ENCODE measurements at places on chromosomes 16 and 17.

GRCh38 chr17:7307686-7308624, 527 bp downstream of the EIF5A start:
- DNase-seq, result no peak

DNA sequence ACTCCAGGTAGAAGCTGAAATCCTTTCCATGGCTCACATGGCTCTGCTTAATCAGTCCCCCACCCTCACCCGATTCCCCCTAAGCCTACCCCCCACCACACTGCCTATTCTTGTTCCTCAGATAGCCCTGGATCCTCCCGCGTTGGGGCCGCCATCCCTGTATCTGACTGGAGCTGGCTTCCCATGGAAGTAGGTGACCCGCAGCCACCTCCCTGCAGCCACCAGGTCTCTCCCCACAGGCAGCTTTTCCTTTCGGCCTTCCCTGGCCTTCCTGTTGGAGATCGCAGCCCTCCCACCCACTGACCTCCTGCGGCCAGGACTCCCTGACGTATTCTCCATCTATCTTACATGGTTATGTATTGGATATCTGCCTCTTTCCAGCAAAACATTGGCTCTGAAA, 82.3 kb upstream of the MED9 start:
- no peak for DNase-seq

DNA sequence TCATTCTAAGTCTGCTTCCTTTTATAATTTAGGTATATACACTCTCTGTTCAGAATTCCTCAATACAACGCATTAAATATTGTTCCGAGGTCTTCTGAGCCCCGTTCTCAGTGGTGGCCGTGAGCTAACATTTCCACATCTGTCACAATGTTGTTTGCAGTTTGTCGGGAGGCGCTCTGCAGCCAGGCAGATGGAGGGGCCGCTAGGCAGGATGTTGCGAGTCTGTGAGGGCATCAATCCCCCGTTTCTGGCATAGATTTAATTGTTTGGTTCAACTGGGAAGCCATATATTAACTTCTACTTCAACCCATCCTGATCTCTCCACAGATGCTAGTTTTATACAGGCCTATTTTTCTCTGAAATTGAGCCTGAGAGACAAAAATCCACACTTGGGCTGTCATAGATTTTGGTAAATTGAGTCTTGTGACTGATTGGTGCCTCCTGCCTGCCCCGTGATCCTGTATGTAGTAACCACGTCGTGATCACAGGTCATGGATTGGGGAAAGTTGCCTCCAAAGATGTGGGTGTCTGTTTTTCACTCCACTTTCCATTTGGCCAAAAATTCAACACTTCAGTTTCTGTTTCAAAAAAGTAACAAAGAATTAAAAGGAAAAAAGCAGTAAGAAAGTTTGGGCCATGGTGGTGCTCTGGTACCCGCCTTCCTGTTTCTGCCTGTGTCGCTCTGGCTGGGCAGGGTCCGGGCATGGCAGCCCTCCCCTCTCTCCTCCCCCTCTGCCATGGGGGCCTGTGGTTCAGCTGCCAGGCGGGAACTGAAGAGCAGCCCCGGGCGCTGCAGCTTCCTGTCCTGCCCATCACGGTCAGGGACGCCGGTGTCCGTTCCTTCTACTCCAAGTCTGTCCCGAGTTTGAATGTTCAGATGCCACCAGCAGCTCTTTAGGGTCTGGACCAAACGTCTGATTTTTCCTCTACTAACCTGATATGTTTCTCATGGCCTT, 41.5 kb downstream of the RPTOR start:
- no peak for DNase-seq

DNA sequence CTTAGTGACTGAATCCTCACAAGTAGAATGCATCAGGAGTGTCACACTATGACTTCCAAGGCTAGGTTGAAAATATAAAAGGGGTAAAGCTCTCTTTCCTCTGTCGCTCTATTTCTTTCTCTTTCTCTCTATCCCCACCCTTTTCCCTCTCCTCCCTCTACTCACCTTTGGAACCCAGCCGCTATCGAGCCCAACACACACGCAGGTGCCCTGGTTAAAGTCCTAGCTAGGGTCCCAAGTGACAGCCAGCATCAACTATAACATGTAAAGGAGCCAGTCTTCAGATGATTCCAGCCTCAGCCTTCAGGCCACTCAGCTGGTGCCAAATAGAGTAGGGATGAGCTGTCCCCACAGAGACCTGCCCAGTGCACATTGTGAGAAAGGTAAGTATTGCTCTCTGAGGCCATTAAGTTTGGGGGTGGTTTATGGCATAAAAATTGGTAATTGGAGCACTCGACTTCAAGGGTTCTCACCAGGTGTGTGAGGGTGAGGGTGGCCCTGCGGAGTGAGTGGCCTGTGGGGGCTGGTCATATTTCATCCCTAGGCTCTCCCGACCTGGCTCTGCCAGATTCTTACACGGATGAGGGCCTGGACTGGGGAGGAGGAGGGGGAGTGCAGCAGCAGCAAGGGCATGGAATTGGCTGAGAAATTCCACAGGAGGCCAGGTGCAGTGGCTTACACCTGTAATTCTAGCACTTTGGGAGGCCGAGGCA, 14.9 kb upstream of the C16orf54 start:
- no peak for DNase-seq

DNA sequence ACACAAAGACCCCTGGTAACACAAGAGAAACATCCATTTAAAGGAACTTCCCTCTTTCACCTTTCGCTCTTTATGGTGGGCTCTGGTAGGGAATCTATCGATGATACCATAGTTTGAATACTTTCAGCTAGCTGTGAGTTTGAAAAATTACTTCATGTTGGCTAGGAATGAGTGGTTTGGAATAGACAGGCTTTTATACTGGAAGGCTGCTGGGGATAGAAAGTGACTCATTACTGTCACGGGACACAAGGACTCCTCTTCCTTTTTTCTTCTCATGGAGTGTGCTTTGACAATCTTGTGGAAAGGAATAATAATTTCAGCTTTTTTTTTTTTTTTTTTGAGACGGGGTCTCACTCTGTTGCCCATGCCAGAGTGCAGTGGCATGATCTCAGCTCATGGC, 76.9 kb downstream of the CYB561 start:
- no peak for DNase-seq

DNA sequence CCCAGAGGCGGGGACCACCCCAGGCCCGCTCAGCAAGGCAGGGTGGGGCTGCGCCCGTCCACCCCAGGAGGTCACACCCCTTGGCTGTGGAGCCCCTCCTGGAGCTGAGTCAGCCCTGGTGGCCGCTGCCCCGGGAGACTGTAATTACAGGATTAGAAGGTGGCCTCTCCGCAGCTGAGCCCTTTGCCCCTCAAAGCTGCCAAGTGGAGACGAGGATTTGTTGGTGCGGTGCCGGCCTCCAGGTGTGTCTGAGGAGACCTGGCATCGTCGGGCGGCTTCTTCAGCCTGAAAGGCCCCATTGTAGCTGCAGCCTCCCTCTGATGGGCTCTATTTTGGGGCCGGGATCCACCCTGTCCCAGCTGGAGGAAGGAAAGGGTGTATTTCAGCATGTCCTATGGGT, 22.7 kb upstream of the SPNS2 start:
- no peak for DNase-seq

GRCh38 chr16:67995423-67995822, 3.9 kb downstream of the DPEP2 start:
- DNase-seq, result no peak

GRCh38 chr17:32269377-32269776, 3.7 kb downstream of the RHBDL3 start:
- no peak for DNase-seq

GRCh38 chr17:50272711-50273653, 1.3 kb upstream of the TMEM92 start:
- peak; percentile 24 for DNase-seq

- no peak for DNase-seq
These were observed 52.5 kb upstream of the HELZ start for GRCh38 chr17:67297454-67297960.

DNA sequence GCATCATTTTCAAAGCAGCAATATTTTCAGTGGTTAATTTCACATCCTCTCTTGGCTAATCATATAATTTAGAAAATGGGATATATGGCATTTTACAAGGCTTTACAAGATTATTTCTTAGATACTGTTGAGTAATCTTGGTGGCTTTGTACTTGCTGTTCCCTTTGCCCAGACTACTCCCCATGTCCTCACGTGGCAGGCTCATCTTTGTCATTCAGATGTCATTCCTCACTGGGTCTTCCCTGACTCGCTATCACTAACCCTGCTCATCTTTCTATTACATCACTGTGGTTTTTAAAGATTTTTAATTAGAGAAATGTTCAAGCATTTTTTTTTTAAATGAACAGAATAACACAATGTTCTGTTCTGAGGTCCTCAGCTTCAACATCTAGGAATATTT, 240.0 kb upstream of the IRX5 start:
- DNase-seq, result no peak

DNA sequence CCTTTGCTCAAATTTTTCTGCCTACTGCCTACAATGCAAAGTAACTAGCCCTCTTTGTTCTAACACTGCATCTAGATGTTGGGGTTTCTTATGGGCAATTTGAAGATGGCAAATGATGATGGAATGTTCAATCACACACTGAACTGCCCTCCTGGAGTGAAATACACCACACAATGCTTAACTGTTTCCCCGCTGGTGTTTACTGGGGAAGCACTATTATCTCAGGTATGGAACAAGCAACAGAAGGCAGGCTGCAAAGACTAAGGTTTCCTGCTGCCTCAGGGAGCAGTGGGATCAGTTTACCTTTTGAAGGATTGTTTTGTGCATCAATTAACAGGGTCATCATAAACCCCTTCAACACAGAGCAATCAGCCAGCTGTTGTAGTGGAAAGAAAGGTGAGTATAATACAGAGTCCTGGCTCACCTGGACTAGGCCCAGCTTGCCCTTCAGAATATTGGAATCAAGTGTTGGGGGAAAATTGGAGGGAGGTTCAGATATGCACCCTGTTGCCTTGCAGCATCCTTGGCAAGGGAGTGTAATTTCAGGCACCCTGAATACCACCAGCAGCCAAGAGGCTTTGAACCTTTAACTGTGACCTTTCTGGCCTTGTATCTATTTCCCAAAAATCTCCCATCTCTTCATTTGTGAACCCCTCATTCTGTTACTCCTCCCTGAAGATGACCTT, 105.4 kb upstream of the CDH11 start:
- DNase-seq, result no peak

DNA sequence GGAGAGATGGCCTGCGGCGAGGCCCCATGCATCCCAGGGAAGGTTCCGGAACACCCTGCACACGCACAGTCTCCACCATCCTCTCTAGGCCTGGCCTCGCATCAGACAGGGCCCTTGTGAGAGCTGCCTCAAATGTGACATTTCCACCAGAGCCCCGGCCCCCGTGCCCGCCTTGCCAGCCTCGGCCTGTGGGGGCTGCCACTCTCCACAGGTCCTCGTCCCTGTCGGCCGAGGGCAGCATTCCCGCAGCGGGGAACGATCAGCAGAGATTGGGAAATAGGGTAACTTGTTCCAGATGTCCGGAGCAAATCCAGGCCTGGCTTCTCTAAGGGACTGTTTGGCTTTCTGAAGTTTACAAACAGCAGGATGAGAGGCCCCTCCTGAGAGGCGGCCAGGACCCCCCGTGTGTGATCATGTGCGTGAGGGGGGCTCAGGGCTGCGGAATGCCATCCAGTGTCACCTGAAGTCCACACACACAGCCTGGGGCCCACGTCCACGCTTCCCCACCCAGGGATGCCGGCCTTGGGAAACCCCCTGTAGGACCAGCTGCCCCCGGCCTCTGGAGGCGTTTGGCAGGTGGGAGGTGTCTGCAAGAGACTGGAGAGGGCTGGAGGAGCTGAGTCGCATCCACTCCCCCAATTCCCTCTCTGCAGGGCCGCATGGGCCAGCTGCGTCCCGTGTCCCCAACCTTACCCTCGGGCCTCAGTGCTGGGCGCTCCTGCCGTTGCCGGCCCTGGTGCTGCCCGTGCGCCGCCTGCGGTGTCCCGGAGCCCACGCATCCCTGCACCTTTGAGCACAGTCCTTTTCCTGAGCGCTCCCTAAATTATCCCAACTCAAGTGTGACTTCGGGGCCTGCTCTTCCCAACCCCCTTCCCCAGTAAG, 70.4 kb downstream of the ZDHHC7 start:
- DNase-seq, result no peak

DNA sequence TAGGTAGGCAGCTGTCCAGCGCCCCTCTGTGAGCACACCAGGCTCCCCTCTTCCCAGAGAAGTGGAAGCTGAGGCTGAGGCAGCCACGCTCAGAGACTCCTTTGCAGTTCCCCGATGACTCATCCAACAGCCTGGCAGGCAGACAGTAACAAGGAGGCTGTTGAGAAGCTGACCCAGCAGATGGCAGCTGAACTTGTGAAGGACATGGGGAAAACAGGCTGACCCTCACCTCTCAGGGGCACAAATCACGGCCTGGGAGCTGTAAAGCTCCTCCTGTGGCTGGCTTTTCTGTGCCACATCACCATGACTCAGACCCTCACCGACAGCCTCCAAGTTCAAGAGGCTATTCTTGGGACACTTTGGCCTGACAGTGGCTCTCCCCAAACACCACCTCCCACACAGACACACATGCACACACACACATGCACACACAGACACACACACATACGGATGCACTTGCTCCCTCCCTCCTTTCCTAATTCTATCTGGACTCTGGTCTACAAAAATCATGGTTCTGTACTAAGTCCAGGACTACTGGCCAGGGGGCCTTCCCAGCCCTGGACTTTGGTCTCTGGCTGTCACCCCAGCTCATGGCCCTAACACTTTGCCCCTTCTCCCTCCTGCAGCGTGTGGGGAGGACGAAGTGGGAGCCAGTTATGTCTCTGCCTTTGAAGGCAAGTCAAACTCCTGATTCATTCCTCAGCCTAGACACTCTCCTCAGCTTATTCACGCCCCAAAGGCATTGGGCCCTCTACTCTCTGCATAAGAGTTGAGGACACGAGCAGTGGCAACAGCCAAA, 23.2 kb downstream of the MAP3K14 start:
- DNase-seq, result no peak

DNA sequence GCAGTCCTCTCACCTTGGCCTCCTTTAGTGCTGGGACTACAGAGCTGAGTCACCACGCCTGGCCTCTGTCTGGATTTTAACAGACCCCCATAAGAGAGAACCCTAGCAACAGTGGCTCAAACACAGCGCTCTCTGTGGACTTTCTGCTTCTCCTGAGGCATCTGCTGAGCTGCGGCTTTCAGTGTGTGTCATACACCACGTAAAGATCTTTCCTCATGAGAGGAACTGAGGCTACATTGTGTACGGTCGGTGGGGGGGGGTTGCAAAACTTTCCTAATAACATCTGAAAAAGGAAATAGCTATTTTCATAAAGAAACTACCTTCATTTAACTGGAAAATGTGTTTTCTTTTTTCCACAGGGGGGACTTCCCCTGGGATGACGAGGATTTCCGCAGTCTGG, 32.9 kb downstream of the DEF8 start:
- DNase-seq, result no peak

- no peak for DNase-seq
These were observed 46.7 kb downstream of the STAT3 start for GRCh38 chr17:42341568-42341967.

DNA sequence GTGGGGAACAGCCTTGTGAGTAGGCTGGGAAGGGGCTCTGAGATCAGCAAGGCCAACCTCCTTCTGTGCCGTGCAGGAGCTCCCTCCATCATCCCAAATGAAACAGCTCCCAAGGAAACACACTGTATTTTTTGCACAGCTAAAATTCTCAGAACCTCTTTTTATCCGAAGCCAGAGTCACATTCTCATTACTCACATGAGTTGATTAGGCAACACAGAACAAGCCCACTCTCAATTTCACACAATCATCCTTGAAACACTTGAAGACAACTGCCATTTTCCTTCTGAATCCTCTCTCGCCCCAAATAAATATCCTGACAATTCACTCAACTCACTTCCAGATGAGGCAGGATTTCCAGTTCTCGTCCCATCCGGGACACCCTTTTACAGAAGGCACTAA, 66.1 kb downstream of the MYO18A start:
- DNase-seq, result no peak
